ENCODE measurements at places on chromosomes 7 and 10.

DNA sequence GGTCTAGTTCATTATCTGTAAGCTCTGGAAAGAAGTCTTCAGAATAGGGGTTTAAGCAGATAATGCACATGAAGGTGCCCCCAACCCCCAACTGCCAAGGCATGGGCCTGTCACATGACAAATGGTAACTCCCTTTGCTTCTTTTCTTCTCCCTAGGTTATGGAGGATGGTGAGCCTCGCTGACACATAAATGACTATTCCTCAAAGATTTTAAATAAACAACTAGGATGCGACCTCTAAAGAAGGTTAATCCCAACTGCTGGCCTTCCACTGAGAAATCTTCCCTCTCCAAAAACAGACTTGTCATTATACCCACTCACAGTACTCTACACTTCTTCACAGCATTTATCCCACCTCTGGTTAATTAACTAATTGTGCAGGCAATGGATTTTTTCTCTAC is 75.7 kb upstream of the FAM133B start:
- DNase-seq: no peak

GRCh38 chr7:79452032-79452494 is 1.4 kb downstream of the MAGI2 start:
- no peak for DNase-seq

DNA sequence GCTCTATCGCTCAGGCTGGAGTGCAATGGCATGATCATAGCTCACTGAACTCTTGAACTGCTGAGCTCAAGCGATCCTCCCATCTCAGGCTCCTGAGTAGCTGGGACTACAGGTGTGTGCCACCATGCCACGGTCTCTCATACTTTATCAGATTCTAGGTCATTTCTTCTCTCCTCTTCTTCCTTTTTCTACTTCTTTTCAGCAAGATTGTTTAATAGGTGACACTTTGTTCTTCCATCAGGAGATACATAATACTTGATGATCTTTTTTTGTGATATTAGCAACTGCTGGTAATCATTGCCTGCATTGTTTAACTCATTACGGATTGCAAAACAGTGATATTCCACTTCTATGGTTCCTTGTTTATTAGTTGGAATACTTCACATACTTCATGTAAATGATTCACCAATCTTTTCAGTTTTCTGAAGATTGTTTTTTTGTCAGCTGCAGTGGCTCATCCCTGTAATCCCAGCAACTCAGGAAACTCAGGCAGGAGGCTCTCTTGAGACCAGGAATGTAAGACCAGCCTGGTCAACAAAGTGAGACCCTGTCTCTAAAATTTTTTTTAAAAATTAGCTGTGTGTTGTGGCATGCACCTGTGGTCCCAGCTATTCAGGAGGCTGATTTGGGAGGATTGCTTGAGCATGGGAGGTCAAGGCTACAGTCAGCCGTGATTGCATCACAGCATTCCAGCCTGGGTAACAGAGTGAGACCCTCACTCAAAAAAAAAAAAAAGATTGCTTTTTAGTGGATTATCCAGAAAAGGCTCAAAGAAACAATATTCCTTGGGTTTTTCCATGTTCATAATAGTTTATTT is 36.2 kb upstream of the CHST3 start:
- DNase-seq: no peak

GRCh38 chr7:157526913-157527634 is 190.3 kb downstream of the DNAJB6 start:
- no peak for DNase-seq

- no peak for DNase-seq
Observed at GRCh38 chr7:104327534-104327933, 869 bp upstream of the LHFPL3 start.

GRCh38 chr7:101950450-101951119 is 133.2 kb downstream of the CUX1 start:
- DNase-seq: no peak

DNA sequence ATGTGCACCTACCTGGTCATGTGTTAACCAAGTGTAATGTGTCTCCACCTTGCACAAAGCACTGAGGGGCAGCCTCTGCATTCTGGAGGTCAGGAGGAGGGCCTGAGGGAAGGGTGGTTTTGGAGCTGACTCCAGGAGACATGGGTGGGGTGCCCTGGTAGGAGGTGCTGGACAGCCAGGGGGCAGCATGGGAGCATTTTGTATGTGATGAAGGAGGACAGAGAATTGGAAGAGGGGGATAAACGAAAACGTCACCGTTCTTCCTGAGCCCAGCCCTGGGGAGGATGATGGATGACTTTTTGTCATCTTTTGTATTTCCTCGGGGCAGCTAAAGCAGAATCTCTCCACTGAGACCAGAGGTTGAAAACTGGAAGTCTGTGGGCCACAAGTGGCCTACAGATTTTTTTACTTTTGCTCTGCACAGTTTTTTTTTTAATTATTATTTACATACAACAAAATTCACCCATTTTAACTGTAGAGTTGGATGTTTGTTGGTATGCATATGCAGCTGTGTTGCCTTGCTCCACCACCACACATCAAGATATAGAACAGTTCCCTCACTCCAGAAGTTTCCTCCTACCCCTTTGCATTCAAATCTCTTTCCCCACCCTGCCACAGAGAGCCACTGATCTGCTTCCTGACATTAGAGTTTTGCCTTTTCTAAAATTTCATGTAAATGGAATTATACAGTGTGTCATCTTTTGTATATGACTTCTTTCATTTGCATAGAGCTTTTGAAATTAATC is 242.5 kb downstream of the VTI1A start:
- DNase-seq: no peak

DNA sequence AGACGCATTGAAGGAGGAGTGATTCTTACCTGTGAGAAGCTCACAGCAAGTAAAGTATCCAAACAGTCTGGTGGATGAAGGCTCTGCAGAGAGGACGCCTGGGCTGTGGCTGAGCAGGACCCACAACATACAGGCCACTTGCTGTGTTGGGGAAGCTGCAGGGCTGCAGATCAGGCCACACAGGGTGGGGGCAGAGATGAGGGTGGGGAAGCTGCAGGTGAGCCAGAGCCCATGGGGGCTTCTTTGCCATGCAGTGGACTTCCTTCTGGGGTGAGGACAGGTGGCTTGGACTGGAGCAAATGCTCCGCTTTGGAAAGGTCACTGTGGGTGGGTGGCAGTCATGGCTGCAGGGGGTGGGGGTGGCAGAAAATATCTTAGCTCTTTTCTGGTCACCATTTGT is 214.8 kb downstream of the GLRX3 start:
- no peak for DNase-seq

- DNase-seq: no peak
Observed at GRCh38 chr7:46811529-46811928, 770.4 kb downstream of the TNS3 start.

DNA sequence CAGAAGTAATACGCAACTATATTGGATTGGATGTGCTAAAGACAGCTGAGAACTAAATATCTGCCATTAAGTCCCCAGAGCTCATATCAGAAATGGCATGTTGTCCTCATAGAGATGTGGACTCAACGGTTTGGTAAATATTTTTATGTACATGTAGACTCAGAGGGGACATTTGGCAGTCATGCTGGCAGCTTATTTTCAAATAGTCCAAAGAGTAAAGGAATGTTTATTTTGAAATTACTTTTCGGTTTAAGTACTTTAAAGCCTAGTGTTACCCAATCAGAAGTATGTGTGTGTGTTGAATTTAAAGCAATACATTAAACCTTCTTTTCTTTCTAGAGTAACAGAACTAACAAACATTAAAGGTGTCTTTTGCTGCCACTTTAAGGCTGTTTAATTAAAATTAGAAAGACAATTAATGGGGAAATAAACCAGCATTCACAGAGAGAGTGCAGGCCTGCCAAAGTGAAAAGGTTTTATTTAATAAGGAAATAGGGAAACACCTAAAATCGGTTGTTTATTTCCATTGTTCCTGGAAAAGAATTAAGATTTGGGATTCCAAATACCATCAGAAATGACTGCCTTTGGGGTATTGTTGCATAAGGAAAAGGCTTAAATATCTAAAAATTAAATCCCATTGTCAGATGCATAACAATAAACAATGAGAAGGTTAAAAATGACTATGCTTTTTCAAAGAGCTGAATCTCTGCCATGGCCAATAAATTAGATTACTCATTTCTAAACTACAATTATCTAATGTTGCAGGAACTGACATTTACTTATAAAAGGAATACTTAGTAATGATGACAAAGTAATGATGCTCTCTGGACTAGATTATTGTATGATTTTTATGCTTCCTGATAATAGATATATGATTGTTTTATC is 113.4 kb upstream of the AHR start:
- DNase-seq: no peak

Measured in stimulated activated CD4-positive, alpha-beta T cell treated with anti-CD3 and anti-CD28 coated beads, TNF-alpha, amount 100 ng/mL, for 24 hours (primary cell).